ENCODE measurements at places on chromosomes 2 and 18.

DNA sequence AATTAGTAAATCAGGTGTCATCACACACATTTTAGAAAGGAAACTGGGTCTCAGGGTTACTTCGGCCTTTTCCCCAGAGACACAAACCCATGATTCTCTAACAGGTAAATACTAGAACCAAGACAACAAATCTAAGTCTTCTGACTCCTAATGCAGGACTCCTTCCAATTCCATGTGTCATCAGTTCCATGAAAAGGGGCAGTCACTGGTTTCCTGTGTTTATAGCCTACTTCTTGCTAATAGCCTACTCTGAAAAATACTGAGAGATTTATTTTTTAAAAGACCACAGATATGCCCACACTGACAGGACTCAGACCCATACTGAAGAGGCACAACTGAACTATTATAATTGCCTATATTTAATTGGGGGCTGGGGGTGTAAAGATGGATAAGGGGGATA lies 33.0 kb downstream of the RAB1A start:
- DNase-seq = no peak

DNA sequence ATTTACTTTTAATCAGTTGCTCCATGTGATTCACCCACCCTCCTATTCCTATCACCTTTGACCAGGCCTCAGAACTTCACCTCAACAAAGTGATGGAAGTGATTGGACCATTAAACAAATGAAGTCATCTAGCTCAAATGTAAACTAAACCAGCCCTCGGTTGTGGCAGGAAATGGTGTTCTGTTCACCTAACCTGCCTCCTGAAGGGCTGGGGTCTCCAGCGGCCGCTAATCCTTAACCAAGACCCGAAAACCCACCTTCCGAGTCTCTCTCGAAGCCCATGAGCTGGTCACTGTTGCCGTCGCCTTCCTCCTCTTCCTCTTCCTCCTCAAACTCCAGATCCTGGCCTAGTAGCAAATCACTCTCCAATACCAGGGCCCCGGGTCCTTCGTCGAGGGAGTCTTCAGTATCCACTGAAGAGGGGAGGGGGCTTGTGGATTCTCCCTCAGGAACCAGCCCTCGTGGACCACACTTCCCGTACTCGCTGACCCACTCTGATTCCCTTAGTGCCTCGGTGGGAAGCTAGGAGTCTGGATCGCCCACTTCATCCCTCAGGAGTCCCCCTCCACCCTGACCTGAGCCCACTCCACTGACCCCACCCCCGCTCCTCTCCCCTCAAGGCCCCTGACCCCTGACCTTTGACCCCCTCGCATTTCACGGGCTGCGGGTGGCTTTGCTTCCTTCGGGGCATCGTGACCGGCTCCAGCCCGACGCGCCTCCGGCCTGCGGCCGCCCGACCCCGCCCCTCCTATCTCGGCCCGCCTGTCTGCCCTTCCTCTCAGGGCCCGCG lies 503 bp downstream of the ZNF513 start:
- no peak for DNase-seq

GRCh38 chr2:235701206-235701981 lies 207.6 kb downstream of the AGAP1 start:
- no peak for DNase-seq

GRCh38 chr2:216687646-216688045 lies 7.7 kb downstream of the IGFBP5 start:
- no peak for DNase-seq

- no peak for DNase-seq
Measured at GRCh38 chr2:162315938-162316337, 2.5 kb downstream of the IFIH1 start.

- DNase-seq = no peak
Measured at GRCh38 chr2:72917138-72917876, at the start of gene EMX1. Gene EMX1, plus strand, starts transcription at chr2:72917519. Its CDS starts 334 bp downstream, at chr2:72917853.

- peak; percentile 10 for DNase-seq
Measured at GRCh38 chr2:171086352-171087290, 74.1 kb downstream of the TLK1 start.

GRCh38 chr2:203164311-203164935 lies 74.4 kb upstream of the CYP20A1 start:
- no peak for DNase-seq

- DNase-seq = no peak
Measured at GRCh38 chr2:73969356-73969755, 15.4 kb upstream of the TET3 start.

GRCh38 chr18:48871391-48872166 lies 79.2 kb downstream of the SMAD7 start:
- DNase-seq = no peak

- DNase-seq = no peak
Measured at GRCh38 chr2:215782965-215783364, 230.4 kb downstream of the MREG start.

GRCh38 chr2:32719933-32720716 lies 92.3 kb downstream of the TTC27 start:
- DNase-seq = no peak

GRCh38 chr2:195413944-195414343 lies 243.1 kb upstream of the SLC39A10 start:
- no peak for DNase-seq

DNA sequence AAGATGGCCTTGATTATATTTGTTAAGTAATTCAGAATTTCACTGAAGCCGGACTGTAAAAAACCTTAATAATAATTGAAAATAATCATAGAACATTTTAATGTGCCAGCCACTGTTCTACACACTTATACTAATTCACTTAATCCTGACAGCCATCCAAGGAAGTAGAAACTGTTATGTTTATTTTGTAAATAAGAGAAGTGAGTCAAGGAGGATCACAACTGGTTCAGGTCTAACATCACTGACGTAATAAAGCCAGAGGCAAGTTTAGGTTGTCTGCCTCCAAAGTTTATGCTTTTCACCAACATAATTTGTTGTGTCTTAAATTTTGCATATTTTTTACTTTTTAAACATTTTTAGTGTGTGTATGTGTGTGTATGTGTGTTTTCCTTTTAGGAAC lies 436.1 kb downstream of the LRRTM4 start:
- no peak for DNase-seq

DNA sequence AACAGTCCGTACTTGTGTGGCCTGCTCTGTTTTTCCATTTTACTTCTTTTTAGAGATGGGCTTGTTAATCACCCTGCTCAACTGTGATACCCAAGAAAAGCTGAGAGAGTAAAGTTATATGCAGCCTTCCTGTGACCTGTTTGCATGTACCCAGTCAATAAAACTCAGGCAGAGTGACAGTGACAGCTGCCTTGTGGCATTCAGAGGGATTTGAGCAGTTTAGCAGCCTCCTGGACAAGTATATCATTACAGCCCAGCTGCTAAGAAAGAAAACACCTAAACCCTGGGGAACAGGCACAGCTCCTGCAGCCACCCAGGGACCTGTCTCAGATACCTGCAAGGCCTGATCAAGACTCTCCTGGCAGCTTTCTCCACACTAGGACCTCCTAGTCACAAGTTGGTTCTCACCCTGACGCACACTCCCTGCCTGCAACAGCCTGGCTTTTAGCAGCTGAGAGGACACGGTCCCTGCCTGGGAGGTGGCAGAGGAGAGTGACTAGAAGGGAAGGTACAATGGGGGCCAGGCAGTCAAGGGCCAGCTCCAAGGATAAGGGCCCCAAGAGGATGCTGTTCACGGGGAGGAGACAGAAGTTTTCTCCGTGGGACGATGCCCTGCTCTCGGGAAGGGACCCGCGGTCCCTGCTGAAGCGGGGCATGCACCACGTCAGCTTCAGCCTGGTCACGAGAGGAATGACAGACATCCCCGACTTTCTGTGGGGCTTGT lies at the start of gene LRRC30:
TSS of gene LRRC30 (plus strand) at position 464 of the 724 bp plus-strand sequence. CDS start at position 514, 50 bp downstream.
- DNase-seq = no peak

DNA sequence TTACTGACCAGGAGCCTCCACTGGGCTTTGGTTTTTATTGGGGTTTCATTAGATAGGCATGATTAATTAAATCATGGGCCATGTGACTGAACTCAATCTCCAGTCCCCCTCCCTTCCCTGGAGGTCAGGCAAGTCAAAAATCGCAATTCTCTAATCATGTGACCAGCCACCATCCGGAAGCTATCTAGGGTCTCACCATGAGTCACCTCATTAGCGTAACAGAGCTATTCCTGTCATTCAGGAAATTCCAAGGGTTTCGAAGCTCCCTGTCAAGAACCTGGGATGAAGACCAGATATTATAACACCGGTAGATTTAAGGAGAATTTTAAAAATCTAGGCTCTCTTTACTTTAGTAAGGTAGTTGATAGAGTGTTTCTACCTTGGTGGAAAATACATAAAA lies 180.3 kb upstream of the TCF4 start:
- no peak for DNase-seq

GRCh38 chr2:164826293-164827243 lies 15.1 kb downstream of the COBLL1 start:
- DNase-seq = no peak

- no peak for DNase-seq
Measured at GRCh38 chr2:54595999-54596902, 127.2 kb upstream of the EML6 start.

DNA sequence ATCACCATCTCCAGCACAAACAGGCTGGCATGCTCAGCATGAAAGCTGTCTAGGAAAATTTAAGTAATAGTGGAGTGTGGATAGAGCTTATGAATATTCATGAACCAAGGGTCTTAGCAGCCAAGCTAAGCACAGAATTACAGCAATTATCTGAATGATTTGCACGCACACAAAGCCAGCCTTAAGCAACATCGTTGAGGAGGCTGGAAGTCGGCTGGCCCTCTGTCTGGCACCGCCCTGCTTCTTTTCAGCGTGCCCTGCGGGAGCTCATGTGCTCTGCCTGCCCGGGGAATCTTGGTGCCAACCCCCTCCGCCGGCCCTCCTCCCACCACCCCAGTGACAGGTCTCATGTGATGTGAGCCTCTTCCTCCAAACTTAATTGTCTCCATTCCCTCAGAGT lies 540.1 kb downstream of the CMPK2 start:
- no peak for DNase-seq

GRCh38 chr2:72128843-72129227 lies 18.8 kb downstream of the CYP26B1 start:
- no peak for DNase-seq

GRCh38 chr2:108621687-108622681 lies 87.7 kb downstream of the LIMS1 start:
- DNase-seq = no peak

DNA sequence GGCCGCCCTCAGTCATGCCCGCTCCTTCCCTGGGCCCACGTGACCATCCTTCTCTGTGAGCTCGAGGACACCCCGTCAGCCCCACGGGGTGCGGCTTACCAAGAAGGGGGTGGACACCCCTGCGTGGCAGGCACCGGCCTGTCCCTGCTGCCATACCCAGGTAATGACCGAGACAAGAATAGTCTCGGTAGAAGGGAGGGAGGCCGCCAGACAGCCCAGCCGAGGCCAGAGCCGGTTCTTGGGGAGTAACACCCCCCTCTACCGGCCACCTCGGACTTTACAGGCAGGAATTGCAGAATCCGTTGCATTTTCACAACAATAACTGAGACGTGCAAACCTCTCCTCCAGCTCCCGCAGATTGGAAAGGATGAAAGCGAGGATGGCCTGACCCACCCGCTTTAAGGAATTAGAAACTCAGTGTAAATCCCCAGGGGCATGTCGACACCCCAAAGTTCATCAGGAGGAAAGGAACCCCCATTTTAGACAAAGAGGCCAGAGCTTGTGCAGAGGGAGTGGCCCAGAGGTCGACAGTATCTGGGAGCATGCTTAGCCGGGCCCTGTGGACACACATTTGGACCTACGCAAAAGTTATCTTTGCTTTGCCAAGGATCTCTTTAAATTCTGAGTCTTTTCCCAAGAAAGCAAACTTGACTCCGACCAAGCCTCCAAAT lies 60.1 kb upstream of the GLI2 start:
- no peak for DNase-seq

GRCh38 chr2:227759411-227760118 lies 13.9 kb downstream of the SCYGR8 start:
- DNase-seq = no peak

GRCh38 chr2:39537150-39537549 lies 100.1 kb upstream of the MAP4K3 start:
- DNase-seq = no peak

GRCh38 chr2:236664136-236664535 lies 94.5 kb downstream of the ACKR3 start:
- DNase-seq = no peak

GRCh38 chr2:68258851-68259250 lies 6.5 kb upstream of the PPP3R1 start:
- DNase-seq = no peak

DNA sequence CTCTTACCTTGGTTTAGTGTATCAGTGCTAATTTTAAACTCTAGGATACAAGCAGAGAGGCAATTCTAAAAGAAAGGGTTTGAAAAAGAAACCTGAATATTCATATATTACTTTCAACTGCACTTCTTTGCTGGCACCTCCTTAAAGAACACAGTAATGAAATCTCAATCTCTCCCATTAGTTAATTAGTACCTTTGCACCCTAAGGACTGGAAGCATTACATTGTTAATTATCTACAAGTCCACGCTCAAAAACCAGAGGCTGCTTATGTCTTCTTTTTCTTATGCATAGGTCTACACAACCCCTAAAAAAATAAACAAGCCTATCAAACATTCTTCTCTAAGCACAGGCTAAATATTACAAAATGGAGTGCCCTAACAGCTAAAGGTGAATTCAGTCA lies 20.2 kb downstream of the EPHA4 start:
- DNase-seq = no peak

DNA sequence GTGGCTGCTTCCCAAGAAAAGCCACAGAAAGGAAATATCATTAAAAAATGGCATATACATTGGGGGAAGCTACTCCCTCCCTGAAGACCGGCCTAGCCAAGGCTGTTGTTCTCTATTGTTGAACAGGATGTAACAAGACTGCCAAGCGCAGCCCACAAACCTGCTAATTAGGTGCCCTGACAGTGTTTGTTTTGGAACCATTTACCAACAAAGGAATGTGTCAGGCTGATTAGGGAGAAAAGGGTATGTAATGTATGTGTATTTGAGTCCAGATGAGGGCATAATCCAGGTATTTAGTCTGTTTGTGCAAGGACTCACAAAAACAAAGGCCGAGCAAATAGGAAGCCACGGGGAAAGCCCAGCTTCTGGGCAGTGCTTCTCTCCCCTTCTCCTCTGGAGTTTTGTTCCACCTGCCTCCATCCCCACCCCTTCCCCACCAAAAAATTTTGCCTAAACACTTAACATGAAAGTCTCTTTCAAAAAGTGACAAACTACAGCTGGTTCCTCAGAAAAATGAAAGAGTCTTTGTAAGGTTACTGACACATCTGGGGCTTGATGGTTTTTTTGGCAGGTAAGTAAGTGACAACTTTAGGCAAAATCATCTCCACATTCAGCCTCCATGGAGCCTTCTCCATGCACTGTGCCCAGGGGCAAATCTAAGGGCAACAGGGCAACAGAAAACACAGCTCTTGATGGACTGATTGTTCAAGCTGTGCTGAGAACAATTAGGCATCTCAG lies 78.3 kb upstream of the FZD5 start:
- DNase-seq = no peak
